CD8-positive, alpha-beta memory T cell (primary cell): ENCODE measurements at places on chromosomes 4 and X. TPM values are rescaled to one million over a fixed set of nuclear protein-coding genes. Genes with fewer than 3 reads are reported as not detected.
A peak's percentile ranks its signal among the peaks of the same experiment; 100 is the strongest.

Gene SOWAHB
- not detected for polyA plus RNA-seq

Gene TMEM271
- not detected for polyA plus RNA-seq

- DNase-seq, result peak; percentile 3
These were observed 96.2 kb downstream of the UGT8 start for GRCh38 chr4:114694770-114695169.

- DNase-seq, result no peak
These were observed 15.1 kb upstream of the TAB3 start for GRCh38 chrX:30904186-30904585.

DNA sequence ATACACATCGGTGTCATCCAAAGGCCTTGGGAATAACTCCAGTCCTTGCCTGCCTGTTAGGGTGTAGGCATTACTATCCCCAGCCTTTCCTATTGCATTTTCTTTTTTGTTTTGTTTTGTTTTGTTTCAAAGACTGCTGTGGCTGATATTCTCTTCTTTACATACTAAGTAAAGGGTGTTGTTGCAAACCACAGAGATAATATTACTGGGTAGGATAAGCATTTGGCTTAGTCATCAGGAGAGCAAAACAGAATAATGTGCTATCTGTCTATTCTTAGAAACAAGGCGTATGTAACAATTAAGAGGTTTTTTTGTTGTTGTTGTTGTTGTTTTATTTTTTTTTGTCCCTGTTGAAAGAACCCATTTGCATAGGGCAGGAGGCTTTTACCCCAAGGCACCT is 41.8 kb downstream of the UGT2B28 start:
- DNase-seq, result no peak

DNA sequence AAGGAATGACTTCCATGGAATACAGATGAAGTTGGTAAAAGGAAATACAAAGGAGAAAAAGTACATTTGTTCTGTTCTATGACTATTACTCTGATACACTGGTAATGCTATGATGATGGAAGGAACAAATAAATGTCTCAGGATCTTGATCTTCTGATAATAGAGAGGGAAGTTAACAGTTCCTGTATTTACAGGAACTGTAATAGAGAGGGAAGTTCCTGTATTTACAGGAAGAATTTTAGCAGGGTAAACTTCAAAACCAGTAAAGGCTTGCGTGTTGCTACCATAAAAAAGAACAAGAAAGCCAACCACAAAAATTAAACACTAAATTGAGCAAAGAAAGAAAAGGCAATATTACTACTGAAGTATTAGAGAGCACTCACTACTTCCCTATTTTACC is 91.7 kb upstream of the HPGD start:
- DNase-seq, result no peak
